ENCODE measurements at places on chromosomes 6 and 20. TPM values are rescaled to one million over a fixed set of nuclear protein-coding genes. Genes with fewer than 3 reads are reported as not detected.

DNA sequence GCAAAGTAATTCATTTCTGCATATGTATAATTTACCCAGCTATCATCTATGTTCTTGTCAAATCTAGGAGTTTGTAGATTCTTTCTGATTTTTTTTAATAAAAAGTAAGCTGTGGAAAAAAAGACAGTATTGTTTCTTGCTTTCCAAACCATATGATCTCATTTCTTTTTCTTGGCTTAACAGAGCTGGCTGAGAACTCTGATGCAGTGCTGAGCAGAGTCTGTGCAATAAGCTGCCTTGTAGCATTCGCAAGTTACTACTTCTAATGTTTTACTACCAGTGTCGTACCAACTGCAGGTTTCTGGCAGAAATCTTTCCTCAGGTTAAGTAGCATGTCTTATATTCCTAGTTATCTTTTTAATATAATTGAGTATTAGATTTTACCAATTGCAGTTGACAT, 15.6 kb downstream of the RRBP1 start:
- DNase-seq, result no peak

- no peak for DNase-seq
These were observed 65.2 kb downstream of the CDC5L start for GRCh38 chr6:44452725-44453124.

DNA sequence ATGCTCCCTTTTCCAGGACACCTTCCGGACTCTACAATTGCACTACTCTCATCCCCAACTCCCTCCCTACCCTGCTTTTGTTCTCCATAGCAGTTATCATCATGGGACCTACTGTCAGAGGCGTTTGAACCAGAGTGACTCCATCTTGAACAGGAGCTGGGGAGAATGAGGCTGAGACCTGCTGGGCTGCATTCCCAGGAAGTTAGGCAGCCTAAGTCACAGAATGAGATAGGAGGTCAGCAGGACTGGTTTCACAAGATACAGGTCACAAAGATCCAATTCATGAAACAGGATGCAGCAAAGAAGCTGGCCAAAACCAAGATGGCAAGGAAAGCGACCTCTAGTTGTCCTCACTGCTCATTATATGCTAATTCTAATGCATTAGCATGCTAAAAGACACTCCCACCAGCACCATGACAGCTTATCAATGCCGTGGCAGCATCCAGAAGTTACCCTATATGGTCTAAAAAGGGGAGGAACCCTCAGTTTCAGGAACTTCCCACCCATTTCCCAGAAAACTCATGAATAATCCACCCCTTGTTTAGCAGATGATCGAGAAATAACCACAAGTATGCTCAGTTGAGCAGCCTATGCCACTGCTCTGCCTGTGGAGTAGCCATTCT, 15.6 kb downstream of the SLC13A3 start:
- no peak for DNase-seq

DNA sequence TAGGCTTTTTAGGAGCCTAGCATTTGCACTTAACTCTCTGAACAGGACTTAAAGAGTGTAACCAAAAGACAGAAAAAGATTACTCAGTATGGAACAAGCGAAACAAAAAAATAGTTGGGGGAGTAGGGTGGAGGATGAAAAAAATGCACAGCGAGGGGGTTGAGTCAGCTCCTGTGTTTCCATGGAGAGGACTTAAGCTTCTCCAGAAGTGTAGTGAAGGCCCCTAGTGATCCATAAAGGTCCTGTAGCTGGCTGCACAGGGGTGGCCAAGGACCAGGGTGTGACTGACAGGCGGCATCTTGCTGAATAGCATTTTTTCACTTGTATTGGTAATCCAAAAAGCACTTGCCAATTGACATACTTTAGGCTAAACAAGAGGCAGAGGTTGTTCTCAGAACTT, 533.9 kb downstream of the RFPL4B start:
- no peak for DNase-seq

GRCh38 chr6:43933148-43933885, 163.3 kb downstream of the VEGFA start:
- no peak for DNase-seq

- DNase-seq, result peak; percentile 84
These were observed 73.0 kb upstream of the NHSL1 start for GRCh38 chr6:138572167-138572875.

- no peak for DNase-seq
These were observed 181.1 kb downstream of the ASCC3 start for GRCh38 chr6:100700009-100700408.

DNA sequence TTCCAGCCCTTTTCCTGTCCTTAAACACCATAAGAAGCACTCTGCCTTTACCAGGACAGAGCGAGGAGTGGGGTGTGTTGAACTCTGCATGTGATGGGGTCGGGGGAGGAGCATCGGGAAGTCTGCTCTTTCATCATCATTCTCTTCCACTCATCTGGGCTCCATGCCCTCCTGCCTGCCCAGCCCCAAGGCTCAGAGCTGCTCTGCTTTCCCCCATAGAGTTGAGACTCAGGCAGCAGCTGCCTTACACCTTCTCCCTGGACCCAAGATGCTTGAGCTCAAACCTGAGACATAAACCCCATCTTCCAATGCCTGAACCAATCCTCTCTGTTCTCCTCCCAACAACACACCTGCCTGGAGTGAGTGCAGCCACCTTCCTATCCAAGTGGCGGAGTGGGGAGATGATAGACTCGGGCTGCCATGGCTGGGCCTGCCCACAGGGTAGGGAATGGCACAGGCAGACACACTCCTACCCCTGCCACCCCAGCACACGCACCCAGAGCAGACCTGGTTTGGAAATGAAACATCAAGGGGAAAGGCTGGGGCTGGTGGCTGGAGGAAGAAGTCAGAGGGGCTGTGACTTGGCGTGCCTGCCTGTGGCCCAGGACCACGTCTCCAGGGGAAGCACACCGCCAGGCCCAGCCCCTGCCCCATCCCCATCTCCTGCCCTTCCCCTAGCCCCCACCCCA, 28.4 kb downstream of the TFEB start:
- DNase-seq, result no peak

The FABP7 gene
- total RNA-seq, result not detected

The GJA10 gene
- total RNA-seq, result not detected

The NKAPL gene
- total RNA-seq, result 0.45 TPM

Measured in left lobe of liver (tissue), 2 donors.